Hematopoietic multipotent progenitor cell treated with erythropoietin and hydrocortisone succinate and interleukin-3 and kit ligand, for 15 days (in vitro differentiated cells): ENCODE measurements at places on chromosomes 6 and 20.
A peak's percentile ranks its signal among the peaks of the same experiment; 100 is the strongest.

DNA sequence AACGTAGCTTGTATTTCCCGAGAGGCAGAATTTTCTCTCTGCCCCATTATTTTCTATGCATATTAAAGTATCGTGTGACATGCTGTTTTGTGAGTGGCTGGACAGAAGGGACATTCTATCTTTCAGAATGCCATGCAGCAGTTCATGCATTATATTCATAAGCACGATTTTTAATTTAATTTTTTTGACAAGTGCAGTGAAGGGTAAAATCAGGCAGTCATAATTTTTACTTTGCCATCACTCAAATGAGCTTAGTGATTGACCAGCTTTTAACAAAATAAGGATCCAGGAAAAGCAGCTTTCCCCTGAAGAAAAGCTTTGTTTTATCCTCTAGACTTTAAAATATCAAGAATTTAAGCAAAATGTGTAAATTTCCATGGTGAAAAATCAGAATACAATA lies 673.3 kb downstream of the KIF16B start:
- DNase-seq: no peak

- DNase-seq: no peak
Observed at GRCh38 chr6:112004201-112005012, 49.5 kb upstream of the CCN6 start.

- DNase-seq: no peak
Observed at GRCh38 chr6:150024646-150025155, 631 bp downstream of the RAET1L start.

- DNase-seq: no peak
Observed at GRCh38 chr6:161163466-161164181, 110.2 kb downstream of the AGPAT4 start.

GRCh38 chr6:20755631-20756030 lies 221.4 kb downstream of the CDKAL1 start:
- DNase-seq: no peak

- no peak for DNase-seq
Observed at GRCh38 chr6:7939864-7940228, 29.3 kb upstream of the TXNDC5 start.

GRCh38 chr6:42448927-42449659 lies 2.6 kb downstream of the TRERF1 start:
- DNase-seq: no peak

GRCh38 chr20:63941282-63942081 lies 14.7 kb downstream of the UCKL1 start:
- DNase-seq: peak; percentile 19

DNA sequence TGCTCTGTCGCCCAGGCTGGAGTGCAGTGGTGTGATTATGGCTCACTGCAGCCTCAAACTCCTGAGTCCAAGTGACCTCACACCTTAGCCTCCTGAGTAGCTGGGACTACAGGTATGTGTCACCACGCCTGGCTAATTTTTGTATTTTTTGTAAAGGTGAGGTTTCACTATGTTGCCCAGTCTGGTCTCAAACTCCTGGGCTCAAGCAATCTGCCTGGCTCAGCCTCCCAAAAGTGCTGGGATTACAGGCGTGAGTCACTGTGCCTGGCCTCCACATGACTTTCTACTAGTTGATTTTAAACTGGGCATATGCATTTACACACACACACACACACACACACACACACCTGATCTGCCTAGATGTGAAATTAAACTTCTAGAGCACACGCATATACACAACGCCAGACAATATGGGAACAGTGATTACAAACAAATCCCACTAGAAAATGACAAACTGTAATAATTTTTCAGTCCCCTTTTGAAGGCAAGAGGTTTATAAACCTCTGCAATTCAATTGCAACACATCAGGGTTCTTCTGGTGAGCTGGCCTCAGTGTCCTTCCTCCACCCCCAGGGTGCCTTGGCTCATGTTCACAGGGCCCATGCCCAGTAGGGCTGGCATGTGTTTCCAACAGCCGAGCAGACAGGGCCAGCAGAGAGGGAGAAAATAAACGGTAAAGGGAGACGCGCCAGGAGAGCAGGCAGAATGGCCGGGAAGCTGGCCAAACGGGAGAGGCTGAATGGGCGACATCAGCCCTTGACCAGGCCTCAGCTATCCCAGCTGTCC lies 31.2 kb downstream of the PARD6B start:
- no peak for DNase-seq

DNA sequence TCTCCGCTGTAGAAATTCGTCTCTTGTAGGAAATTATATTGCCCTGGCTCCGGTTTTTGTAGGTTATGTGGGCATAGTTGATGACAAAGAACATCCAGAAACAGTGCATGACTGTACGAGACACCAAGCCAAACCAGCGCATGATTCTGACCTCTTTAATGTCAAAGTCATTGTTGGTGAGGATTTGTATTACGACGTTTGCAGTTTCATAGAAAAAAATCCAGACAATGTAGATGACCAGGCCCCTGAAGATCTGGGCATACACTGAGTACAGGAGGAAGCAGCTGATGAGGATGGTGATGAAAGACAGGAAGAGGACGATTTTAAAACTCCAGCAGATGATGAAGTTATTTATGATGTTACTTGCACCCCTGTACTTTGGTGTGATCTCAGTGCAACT lies 39.1 kb upstream of the TBC1D22B start:
- no peak for DNase-seq
